Endothelial cell (in vitro differentiated cells): ENCODE measurements at places on chromosomes 6 and 20. TPM values are rescaled to one million over a fixed set of nuclear protein-coding genes. Genes with fewer than 3 reads are reported as not detected.

DNA sequence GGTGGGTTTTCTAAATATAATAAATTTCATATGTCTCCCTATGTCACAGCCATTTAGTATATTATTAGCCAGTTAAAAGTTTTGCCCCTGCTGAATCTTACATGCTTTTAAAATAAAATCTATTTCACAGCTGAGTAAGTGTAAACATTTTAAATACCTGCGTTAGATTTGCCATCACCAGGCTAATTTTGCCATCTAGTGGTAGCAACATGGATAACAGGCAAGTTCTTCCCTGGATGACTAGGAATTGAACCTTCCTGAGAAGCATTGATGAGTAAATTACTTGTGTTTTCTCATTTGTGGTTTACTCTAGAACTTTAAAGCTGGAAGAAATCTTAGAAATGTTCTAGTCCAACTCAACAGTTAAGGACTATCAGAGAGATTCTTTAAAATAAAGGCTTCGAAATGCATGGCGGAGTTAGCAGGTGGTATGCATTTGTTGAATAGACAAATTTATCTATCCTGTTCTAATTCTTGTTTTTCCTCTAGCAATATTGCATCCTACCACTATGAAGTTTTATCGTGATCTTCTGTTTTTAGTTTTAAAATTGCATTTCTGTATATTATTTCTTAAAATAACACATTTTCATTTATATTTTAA lies 2.6 kb downstream of the PRSS35 start:
- peak; percentile 47 for DNase-seq
- H3K27ac ChIP-seq, result no peak overlapping the region
- no peaks in the 10 kb centered on the region for H3K36me3 ChIP-seq
- H3K4me3 ChIP-seq, result no peak overlapping the region
- H3K27me3 ChIP-seq, result peaks cover 3% of the 10 kb centered on the region

DNA sequence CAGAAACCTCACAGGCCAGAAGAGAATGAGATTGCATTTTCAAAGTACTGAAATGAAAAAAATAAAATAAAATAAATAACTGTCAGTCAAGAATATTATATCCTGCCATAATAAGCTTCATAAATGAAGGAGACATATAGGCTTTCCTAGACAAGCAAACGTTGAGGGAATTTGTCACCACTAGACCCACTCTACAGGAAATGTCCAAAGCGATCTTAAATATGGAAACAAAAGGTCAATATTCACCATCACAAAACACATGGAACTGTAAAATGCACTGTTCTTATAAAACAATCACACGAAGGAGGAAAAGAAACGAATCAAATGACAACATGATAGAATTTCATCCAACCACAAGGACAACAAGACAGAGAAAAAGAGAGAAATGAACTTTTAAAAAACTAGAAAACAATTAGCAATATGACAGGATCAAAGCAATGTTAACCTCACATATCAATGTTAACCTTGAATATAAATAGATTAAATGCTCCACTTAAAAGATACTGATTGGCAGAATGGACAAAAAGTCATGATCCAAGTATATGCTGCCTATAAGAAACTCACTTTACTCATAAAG lies 218.7 kb upstream of the TAB2 start:
- peaks cover 3% of the 10 kb centered on the region for H3K36me3 ChIP-seq
- no peak overlapping the region for H3K4me3 ChIP-seq
- no peaks in the 10 kb centered on the region for H3K27me3 ChIP-seq
- no peak for DNase-seq
- no peak overlapping the region for H3K27ac ChIP-seq

Gene SASH1
- 138 TPM for total RNA-seq

- H3K36me3 ChIP-seq, result peaks cover 31% of the 10 kb centered on the region
- H3K27me3 ChIP-seq, result peaks cover 11% of the 10 kb centered on the region
- H3K27ac ChIP-seq, result no peak overlapping the region
- no peak for DNase-seq
Observed at GRCh38 chr6:3359973-3360726, 96.7 kb downstream of the SLC22A23 start.

DNA sequence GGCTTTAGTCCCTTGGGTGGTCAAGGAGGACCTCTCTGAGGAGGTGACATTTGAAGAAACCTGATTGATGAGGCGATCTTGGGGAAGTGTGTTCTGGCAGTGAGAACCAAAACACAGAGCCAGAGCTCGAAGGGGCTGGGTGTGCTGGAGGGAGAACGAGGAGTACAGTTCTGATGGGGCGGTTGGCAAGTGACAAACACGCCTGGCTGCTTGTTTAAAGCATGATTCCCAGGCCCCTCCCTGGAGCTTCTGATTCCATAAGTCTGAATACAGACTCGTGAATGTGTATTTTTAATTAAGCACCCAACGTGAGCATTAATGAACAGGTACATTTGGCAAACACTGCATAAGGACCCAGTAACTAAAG lies 886 bp upstream of the NFATC2 start:
- peaks cover 22% of the 10 kb centered on the region for H3K4me1 ChIP-seq
- H3K27ac ChIP-seq, result no peak overlapping the region
- peaks cover 25% of the 10 kb centered on the region for H3K27me3 ChIP-seq
- H3K4me3 ChIP-seq, result peak overlapping the region; percentile 70
- no peaks in the 10 kb centered on the region for H3K36me3 ChIP-seq

Gene FLRT3
- 6.3 TPM for total RNA-seq

GRCh38 chr20:59074456-59074855 lies 31.9 kb upstream of the PRELID3B start:
- no peak for DNase-seq
- H3K27me3 ChIP-seq, result peaks cover 1% of the 10 kb centered on the region
- no peak overlapping the region for H3K4me3 ChIP-seq
- no peaks in the 10 kb centered on the region for H3K36me3 ChIP-seq

DNA sequence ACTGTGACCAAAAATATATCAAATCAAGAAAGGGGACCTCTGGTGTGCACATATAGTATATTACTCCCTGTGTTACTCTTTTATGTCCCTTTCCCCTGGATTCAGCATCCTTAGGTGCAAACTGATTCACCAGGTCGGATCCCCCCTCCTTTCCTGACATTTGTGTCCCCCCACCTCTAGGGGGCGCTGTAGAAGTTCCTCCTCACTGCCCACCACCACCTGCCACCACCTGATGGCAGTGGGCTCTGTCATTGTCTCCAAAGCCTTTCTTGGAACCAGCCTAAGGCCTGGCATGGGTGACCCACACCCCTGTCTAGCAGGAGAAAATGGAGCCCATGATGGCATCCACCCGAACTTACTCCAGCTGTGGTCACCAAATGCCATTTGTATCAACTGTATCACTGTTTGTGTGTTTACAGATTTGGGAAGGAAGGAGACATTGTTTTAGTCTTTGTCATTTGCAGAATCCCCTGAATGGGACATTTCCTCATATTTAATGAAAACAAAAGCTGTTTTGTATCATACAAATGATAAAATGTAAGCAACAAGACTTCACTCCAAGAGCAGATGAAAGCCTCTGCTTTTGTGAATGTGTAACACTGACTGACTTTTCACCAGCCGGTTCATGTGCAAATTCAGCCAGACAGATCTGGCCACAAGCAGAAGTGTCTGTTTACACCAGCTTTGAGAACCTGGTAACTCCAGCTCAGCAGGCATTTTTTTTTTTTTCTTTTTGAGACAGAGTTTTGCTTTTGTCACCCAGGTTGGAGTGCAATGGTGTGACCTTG lies 66.2 kb downstream of the ARMC2 start:
- H3K36me3 ChIP-seq, result no peaks in the 10 kb centered on the region
- peak; percentile 31 for DNase-seq
- H3K4me1 ChIP-seq, result peaks cover 17% of the 10 kb centered on the region
- no peak overlapping the region for H3K4me3 ChIP-seq
- no peak overlapping the region for H3K27ac ChIP-seq
